Activated CD8-positive, alpha-beta memory T cell treated with anti-CD3 and anti-CD28 coated beads for 4 hours (primary cell): ENCODE measurements at places on chromosomes 4 and X.

GRCh38 chrX:65985211-65985610 is 54.7 kb downstream of the VSIG4 start:
- no peak for DNase-seq

GRCh38 chr4:128703948-128704347 is 105.6 kb upstream of the JADE1 start:
- DNase-seq: no peak

- DNase-seq: no peak
Observed at GRCh38 chr4:10160281-10160856, 43.8 kb upstream of the WDR1 start.

DNA sequence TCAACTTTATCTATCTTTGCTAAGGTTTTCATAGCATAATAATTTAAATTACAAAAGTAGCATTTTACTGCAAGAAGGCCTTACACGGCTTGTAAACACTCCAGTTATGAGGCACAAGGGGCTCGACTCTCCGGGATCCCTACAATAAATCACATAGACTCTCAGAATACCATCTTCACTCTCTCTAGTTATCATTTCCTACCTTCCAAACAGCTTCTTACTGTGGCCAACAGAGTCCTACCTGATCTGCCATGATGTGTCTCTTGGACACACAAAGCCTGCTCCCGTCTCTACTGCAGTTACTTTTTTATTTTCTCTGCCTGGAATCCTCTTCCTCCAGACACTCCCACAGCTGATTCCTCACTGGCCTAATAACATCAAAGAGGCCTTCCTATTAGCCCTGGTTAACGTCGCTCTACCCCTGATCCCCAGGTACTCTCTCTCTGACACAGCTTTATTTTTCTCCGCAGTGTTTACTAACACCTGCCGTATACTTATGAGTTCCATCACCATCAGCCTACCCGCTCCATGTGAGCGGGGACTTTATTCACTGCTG is 559.6 kb upstream of the DIPK2B start:
- DNase-seq: no peak

GRCh38 chr4:101264993-101265815 is 82.1 kb downstream of the PPP3CA start:
- DNase-seq: no peak

GRCh38 chrX:23383411-23383810 is 48.8 kb downstream of the PTCHD1 start:
- DNase-seq: no peak

DNA sequence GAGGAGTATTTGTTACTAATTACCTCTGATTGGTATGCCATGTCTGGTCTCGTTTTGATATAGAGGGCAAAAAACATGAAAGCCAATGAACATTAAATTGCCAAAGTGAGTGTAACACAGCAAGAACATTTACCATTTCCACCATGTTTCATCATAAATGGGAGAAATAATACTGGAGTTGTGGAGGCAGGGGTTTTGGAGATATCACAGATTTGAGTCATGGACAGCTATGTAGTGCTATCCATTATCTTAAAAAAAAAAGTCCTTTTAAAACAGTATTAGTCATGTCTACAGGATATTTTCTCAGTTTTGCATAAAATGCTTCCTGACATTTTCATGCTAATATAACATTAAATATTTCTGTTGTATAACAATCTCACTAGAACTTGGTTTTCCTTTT is 301.2 kb downstream of the IL1RAPL1 start:
- no peak for DNase-seq

DNA sequence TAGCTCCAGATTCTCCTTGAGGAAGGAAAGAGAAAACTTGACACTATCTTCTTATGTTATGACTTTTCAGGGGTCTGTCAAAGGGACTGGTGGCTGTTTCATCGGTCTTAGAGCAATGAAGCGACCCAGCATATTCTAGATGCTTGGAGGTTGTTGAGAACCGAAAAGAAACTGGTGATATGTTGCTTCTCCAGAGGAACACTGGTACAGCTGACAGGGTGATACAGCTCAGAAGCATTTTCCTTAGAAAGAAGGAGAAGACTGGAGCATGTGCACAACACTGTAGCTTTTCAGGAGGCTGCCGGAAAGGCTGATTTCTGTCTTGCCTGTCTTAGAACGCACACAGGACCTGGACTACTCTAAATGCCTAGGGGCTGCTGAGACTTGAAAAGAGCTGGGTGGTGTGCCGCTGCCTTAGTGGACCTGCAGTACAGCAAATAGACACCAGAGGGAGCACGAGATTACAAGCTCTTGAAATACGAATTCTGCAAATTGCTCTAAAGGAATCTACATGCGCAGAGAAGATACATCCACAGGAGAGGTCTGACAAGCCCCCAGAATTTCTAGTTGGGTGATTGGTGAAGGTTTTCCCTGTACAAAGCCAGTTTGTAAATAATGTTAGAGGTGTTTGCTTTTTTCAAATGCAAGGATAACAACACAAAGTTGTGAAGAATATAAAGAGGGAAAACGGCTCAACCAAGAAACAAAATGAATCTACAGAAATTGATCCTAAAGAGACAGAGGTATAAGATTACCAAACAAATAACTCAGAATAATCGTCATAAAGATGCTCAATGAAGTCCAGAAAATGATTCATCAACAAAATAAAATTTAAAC is 223.1 kb upstream of the DMD start:
- DNase-seq: no peak

- no peak for DNase-seq
Observed at GRCh38 chrX:3712051-3712869, 1.2 kb downstream of the PRKX start.

- DNase-seq: peak; percentile 59
Observed at GRCh38 chr4:1009542-1010394, 1.7 kb upstream of the FGFRL1 start.

- no peak for DNase-seq
Observed at GRCh38 chrX:103607364-103608305, at the start of gene TCEAL3. Gene TCEAL3 (plus strand): TSS chrX:103607963. CDS start chrX:103609065, 1,102 bp downstream.

- no peak for DNase-seq
Observed at GRCh38 chr4:53019485-53020382, 157.6 kb downstream of the RASL11B start.

GRCh38 chr4:98803251-98803650 is 125.7 kb downstream of the EIF4E start:
- DNase-seq: no peak

GRCh38 chrX:11724122-11725017 is 33.7 kb upstream of the MSL3 start:
- no peak for DNase-seq

GRCh38 chr4:37389967-37390580 is 145.5 kb downstream of the NWD2 start:
- DNase-seq: no peak

GRCh38 chr4:37687194-37687562 is 1.0 kb upstream of the RELL1 start:
- DNase-seq: no peak

DNA sequence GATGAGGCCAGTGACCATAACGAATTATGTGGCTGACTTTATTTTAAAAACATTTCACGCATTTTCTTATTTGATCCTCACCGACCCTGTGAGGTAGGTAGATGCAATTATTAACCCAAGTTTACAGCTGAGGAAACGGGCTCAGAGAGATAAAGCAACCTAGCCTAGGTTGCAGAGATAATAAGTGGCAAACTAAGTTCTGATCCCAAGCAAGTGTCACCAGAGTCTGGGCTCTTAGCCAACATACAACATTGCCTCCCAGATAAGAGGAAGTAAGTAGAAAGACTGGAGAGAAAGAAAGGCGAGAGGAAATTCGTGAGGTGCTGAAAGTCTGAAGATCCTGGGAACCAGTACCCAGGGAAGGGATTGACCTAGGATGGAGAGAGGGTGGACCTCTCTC is 77.4 kb upstream of the GPR50 start:
- no peak for DNase-seq

GRCh38 chr4:180156684-180157083 is 2086.5 kb upstream of the TENM3 start:
- DNase-seq: no peak

- DNase-seq: no peak
Observed at GRCh38 chrX:34586936-34587335, 70.1 kb downstream of the TMEM47 start.

DNA sequence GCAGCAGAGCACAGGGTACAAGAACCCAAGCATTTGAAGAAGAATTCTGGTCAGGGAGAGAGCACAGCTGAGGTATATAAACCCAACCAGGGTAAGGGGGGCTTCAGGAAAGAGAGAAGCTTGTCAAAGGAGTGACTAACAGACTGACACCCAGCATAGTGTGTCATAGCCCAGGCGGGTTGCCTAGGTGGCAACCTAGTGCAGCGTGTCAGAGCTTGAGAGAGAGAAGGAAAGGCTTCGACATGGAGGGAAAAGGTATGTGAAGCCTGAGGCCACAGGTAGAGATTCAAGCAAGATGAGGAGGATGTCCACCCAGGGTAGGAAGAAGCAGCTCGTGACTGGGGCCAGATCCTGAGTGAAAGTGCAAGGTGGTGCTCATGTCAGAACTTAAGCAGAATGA is 8.5 kb upstream of the ANTXR2 start:
- no peak for DNase-seq

GRCh38 chrX:80431505-80431832 is 11.2 kb downstream of the TENT5D start:
- no peak for DNase-seq

GRCh38 chr4:185933078-185933581 is 121.1 kb upstream of the SORBS2 start:
- DNase-seq: no peak

GRCh38 chr4:25865586-25865985 is 2.8 kb upstream of the SEL1L3 start:
- no peak for DNase-seq

DNA sequence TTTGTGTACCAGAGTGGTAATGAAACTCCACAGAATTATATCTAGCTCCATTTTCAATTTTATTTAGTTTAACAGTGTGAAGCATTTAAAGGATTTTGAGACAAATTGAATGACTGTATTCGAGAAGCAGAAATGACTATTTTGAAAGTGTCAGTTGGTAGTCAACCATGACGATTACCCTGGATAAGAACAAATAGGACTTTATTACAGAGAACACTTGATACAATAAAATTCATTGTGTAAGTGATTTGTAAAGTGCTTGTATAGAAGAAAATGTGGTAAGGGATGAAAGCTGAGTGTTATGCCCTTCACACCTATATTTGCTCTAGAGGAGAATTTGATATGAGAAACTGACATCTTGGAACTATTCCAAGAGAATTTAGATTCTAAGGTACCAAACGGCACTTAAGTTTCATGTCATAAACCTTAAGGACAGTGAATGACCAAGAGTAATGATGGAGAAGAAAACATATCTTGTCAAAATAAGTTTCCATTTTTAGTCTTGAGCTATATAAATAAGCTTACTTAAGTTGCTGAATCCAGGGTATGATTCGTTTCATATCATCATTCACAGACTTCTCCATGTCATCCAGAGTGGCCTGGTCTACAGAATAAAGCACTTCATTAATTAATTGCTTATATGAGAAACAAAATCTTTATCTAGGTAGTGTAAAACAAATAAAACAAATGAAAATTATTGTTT is 34.6 kb downstream of the MED14 start:
- no peak for DNase-seq

DNA sequence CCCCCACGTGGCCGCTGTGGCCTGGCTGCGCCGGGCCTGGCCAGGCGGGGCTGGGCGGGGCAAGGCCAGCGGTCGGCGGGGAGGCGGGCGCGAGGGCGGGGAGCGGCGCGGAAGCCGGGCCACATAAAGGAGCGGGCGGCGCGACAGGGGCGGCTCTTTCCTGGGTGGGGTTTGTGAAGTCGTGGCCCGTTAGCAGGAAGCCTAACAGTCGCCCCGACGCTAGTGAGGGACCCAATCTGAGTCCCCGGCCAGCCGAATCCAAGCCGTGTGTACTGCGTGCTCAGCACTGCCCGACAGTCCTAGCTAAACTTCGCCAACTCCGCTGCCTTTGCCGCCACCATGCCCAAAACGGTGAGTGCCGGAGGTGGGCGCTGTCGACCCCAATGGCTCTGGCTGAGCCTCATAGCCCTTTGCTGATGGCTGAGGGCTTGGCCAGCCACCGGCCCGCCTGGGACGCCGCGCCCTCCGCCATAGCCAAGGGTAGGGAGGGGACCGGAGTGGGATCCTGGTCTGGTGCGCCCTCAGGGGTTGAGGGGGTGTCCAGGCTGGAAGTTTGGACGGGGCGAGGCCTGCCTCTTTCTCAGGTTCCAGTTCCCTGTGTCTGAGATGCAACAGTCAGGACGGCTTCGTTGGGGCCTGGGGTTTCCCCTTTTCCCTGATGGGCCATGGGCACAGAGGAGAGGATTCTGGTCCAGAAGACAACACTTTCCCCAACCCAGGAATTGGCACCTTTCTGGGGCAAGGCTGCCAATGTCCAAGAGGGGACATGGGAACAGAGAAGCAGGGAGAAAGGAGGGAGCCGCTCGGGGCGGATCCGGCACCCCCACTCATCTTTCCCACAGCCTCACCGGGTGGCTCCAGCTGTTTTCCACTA is at the start of gene MSN:
Gene MSN, plus strand, starts transcription at position 152 of the 874 bp plus-strand sequence. Its CDS starts 188 bp downstream, at position 340.
- DNase-seq: peak; percentile 63
